ENCODE measurements at places on chromosomes 1 and 21. TPM values are rescaled to one million over a fixed set of nuclear protein-coding genes. Genes with fewer than 3 reads are reported as not detected.

DNA sequence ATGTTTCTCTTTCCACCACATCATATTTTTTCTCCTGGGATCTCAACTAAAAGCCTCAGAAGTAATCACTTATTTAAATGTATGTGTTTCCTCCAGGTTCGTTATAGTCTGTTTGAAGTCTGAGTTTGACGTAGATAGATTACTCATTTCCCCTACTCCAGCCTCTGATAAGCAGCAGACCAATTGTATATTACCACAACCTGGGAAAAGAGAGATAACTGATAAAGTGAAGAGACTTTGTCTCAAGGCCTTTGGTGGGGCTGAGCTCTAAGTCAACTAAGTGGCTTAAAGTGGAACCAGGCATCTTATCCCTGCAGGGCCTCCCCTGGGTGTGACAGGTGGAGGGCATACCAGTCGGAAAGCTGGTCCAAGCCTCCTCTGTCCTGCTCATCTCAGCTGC lies 34.9 kb upstream of the CACNA1E start:
- no peak for DNase-seq

DNA sequence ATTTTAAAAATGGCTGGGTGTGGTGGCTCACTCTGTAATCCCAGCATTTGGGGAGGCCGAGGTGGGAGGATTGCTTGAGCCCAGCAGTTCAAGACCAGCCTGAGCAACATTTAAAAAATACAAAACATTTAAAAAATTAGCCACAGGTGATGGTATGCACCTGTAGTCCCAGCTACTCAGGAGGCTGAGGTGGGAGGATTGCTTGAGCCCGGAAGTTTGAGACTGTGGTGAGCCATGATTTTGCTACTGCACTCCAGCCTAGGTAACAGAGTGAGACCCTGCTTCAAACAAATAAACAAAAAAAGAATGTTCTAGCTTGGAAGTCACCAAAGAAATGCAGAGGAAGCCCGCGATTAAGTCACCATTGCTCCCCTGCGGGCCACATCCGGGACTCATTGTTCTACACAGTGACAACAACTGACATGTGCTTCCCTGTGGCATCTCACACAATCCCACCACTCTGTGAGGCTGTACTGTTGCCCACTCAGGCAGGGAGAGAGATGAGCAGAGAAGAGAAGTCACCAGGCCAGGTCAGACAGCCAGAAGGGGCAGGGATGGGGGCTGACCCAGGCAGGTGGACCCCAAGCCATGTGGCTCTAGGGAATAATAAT lies 18.4 kb upstream of the SPATC1L start:
- DNase-seq, result no peak

- DNase-seq, result no peak
Measured at GRCh38 chr1:73813236-73813635, 384.7 kb downstream of the LRRIQ3 start.

DNA sequence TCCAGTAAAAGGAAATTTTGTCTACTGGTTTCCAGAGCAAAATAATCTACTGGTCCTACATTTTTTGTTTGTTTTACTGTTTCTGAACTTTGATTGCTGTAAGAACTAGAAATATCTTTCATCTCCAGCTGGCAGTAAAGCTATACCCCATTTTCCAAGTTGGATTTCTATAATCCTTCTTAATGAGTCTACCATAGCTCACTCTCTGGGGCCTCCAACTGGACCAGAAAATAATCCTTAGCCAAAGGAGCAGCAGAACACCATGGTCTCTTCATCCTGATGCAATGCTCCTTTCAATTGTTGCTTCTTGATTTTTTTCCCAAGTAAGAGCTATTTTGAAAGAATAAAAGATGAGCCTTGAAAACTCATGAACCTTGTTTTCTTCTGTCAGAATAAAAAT lies 110.0 kb upstream of the COL11A1 start:
- no peak for DNase-seq

CAPN8 gene
- not detected for total RNA-seq

KCNA2 gene
- 14.4 TPM for total RNA-seq
